ENCODE measurements at places on chromosomes 6 and 20.

DNA sequence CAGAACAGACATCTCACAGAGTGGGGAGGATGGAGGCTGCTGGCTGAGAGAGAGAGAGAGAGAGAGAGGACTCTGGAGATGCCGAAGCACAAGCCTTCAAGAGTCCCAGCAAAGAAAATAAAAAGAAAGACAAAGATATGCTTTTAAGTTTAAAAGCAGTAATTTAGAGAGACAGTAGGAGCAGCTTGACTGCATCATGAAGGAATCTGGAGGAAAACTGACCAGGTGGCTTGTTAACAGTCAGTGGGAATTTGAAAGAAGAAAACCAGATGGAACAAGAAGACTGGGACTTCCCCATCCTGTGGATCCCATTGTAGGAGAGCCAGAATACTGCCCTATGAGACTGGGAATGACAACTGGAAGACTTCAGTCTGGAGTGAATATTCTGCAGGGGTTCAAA is 46.3 kb upstream of the PLN start:
- no peak for DNase-seq

DNA sequence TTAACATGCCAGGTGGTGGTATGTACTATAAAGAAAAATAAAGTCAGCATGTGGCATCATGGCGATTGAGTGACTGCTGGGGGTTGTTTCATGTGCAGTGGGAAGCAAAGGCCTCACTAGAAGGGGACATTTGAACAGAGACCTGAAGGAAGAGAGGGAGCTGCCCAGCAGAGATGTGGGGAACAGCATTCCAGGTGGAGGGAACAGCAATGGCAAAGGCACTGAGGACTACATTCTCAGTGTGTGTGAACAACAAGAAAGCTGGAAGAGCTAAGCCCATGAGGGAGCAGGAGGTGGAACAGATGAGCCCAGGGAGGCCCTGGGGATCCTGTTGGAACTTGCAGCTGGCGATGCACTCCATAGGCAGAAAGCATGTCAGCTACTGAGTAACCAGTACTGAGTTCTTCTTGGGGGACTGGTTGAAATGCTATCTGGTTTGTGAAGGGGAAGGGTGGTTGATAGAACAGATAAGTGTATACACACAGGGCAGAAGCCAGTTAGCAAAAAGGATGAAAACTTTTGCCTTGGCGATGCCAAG is 29.2 kb downstream of the NOX3 start:
- DNase-seq = no peak

- DNase-seq = no peak
Observed at GRCh38 chr6:118288355-118289124, 259.6 kb upstream of the PLN start.

- no peak for DNase-seq
Observed at GRCh38 chr20:54219751-54220426, 12.0 kb downstream of the PFDN4 start.

DNA sequence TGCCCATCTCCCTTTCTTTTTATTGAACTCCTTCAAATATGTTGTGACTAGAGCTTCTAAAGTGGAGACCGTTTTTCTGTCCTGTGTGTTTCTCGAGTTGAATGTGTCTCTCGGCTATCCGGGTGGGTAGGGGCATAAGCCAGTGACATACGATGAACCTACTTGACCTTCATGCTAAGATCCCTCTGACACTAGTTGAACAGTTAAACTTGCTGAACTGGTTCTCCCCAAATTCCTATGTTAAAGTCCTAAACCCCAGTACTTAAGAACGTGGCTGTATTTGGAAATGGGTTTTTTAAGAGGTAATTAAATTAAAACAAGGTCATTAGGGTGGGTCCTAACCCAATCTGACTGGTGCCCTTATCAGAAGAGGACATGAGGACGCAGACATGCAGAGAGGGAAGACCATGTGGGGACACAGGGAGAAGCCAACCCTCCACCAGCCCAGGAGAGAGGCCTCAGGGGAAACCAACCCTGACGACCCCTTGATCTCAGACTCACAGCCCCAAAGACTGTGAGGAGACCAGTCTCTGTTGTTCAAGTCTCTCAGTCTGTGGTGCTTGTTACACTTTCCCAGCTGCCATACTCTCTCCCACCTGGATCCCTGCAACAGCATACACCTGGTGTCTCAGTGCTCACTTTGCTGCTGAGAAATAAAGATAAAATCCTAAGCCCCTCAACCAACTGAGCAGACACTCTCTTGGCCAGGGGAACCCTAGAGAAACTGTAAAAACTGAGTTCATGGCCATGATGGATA is 208.4 kb downstream of the MYLK4 start:
- DNase-seq = no peak

DNA sequence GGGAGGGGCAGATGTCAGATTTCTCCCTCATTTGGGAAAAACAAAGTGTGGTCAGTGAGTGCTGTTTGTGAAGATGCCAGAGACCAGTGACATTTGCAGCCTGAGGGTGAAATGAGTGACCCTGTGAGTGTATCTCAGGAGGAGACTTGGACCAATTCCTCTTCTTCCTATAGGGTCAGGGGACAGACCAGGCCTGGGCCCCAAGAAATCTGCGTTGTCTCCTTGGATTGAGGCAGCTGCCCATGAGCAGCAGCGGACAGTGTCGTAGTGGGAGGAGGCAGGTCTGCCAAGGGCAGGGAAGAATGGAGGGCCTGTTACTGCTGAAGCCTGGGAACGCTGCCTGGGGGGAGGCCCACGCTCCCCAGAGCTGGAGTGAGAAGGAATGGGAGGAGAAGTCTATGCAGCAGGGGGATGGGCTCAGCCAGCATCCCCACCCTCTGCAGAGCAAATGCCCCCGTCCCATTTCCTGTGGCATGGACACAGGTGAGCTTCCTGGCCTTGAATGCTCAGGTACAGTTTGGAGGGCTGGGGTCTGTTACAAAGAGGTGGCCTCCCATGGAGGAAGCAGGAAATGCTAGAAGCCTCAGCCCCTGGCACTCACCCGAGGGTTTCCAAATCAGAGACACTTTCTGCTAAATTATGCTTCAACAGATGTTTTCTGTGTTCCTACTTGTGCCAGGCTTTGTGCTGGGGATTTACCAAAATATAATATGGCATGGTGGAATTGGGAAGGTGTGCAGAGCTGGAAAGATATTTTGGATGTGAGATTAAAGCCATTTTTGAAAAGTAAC is 29.8 kb downstream of the DAAM2 start:
- DNase-seq = no peak

DNA sequence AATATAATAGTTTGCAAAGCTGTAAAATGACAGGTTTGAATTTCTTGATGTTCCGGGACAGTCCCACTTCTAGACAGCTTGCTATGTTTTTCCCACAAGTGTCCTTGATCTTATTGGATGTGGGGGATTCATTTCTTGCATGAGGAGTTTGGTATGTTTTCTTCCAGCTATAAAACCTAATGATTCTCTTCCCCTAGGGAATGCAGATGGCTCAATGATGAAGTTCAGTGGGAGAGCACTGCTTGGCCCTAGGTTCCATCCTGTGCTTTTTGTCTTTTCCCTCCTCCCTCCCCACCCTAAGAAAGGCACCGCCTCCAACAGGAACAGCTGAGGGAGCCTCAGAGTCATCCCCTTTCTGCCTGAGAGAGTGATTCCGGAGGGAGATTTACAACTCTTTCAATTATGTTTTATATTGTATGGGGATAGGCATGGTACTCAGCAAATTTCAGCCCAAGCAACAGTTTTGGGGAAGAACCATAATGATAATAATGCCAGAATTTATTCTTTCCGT is 149.2 kb downstream of the PHACTR1 start:
- no peak for DNase-seq

GRCh38 chr6:101085327-101085726 is 204.2 kb upstream of the ASCC3 start:
- DNase-seq = no peak

DNA sequence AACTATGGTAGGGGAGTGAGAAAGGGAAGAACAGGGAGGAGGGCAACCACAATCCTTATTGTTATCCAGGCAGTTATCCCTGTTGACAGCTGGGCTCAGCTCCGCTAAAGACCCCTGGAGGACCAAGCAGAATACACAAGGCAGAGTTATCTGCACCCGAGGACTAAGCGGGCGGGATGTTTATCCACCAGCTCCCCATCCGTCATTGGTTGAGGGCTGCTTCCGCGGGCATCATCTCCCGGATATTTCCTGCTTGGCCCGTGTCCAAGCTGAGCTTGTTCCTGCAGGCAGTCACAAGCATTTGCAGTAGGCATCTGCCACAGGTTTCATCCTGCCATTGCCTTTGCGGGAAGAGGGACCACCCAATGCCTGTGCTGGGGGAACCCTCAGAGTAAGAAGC is 102.1 kb downstream of the DLGAP4 start:
- no peak for DNase-seq

DNA sequence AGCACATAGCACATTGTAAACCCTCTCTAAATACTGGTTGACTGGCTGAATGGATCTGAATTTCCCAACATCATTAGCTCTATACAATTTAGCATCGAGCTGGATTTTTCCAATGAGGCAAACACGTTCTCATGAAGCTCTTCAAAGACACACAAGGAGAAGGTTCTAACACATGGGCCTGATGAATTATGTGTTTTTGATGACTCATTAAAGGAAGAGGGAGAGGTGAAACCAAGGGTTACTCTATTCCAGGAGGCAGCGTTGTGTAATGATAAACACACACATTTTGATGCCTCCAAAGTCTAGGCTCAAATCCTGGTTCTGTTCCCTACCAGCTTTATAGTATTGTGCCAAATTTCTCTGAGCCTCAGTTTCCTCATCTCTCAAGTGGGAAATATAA is 84.3 kb downstream of the PFDN4 start:
- no peak for DNase-seq

Data from stimulated activated CD4-positive, alpha-beta T cell treated with anti-CD3 and anti-CD28 coated beads, Interleukin-1b, Interleukin-23, amount 100 ng/mL, for 48 hours (primary cell).